ACHN (cell line): ENCODE measurements at places on chromosomes 5 and 9.

GRCh38 chr5:129506086-129506485 lies 46.0 kb downstream of the ADAMTS19 start:
- DNase-seq = peak; percentile 16

DNA sequence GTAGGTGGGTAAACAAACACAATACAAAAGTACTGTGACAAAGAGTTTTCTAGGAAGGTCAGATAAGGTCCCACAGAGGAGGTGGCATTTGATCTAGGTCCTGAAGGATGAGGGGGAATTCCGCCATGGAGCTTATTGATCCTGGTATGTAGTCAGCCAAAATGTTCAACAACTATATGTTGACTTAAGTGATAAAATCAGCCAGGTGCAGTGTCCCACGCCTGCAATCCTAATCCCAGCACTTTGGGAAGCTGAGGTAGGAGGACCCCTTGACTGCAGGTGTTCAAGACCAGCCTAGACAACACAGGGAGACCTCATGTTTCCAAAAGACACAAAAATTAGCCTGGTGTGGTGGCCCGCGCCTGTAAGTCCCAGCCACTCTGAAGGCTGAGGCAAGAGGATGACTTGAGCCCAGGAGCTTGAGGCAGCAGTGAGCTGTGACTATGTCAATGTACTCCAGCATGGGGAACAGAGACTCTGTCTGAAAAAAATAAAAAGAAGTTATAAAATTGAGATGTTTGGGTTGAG lies 46.4 kb upstream of the PLIN2 start:
- DNase-seq = no peak

DNA sequence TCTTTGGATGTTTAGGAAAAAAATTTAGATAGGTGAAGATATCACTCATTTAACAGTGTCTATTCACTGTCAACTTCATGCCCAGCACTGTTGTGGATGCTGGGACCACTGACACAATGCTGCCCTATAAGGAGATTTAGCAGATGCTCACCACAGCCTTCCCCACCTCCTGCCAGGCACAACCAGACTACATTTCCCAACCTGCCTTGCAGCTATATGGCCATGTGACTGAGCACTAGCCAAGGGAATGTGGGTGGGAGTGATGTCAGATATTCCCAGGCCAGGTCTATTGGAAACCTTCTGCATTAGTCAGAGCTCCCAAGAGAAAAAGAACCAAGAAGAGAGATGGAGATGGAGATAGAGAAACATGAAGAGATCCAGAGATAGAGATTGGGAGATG lies 302.6 kb upstream of the TAS2R1 start:
- no peak for DNase-seq

GRCh38 chr5:93723005-93723404 lies 18.4 kb downstream of the POU5F2 start:
- no peak for DNase-seq

GRCh38 chr5:61420016-61420415 lies 88.0 kb downstream of the ZSWIM6 start:
- no peak for DNase-seq

DNA sequence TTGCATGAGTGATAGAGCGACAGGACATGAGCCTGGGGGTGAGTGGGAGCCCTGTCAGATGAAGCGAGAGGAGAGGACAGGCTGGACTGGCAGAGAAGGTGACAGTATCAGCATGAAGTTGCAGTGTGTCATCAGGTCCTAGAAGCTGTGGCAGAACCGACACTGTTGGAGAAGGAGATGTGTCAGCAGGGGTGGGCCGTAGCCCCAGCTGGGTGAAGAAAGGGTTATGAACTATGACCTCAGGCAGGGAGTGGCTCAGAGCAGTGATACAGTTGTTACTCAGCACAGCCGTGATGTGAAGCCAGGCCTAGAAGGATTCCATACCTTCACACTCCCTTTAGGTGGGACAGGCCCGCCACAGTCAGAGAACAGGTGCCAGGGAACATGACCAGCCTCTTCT lies 7.6 kb downstream of the PCYOX1L start:
- no peak for DNase-seq

DNA sequence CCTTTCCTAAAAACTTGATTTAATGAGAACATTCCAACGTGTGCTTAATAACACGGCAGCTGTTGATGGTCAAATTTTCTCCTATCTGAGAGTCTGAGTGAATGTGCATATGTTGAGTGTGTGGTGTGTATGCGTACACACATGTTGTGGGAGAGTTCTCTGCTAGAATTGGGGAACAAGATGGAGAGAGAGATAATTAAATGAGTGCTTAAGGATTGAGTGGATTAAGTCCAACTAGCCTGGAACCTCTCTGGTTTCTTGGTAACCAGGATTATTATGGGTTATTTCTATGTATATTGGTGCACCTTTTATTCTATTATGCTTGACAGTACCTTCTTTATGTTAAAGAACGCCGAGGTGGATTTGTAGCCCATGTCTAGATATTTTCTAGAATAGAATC lies 36.4 kb upstream of the TNFAIP8 start:
- no peak for DNase-seq

- no peak for DNase-seq
Measured at GRCh38 chr5:113902917-113903660, 389.6 kb downstream of the YTHDC2 start.

- DNase-seq = no peak
Measured at GRCh38 chr5:56861893-56862485, 46.6 kb downstream of the MAP3K1 start.

DNA sequence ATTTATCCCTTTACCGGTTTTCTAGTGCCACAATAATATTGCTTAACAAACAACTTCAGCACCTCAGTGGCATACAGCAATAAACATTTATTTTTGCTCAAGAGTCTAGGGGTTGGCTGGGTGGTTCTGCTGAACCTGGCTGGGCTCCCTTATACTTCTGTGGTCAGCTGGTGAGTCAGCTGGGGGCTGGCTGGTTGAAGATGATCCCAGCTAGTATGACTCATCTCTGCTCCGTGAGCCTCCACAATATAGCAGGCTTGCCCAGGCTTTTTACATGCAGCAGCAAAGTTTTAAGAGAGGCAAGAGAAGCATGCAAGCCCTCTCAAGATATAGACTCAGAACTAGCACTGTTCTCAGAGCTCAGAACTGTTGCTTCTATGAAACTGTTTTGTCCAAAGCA lies 523.5 kb upstream of the CLINT1 start:
- DNase-seq = peak; percentile 87

GRCh38 chr5:170010595-170010994 lies 30.3 kb upstream of the INSYN2B start:
- DNase-seq = no peak

DNA sequence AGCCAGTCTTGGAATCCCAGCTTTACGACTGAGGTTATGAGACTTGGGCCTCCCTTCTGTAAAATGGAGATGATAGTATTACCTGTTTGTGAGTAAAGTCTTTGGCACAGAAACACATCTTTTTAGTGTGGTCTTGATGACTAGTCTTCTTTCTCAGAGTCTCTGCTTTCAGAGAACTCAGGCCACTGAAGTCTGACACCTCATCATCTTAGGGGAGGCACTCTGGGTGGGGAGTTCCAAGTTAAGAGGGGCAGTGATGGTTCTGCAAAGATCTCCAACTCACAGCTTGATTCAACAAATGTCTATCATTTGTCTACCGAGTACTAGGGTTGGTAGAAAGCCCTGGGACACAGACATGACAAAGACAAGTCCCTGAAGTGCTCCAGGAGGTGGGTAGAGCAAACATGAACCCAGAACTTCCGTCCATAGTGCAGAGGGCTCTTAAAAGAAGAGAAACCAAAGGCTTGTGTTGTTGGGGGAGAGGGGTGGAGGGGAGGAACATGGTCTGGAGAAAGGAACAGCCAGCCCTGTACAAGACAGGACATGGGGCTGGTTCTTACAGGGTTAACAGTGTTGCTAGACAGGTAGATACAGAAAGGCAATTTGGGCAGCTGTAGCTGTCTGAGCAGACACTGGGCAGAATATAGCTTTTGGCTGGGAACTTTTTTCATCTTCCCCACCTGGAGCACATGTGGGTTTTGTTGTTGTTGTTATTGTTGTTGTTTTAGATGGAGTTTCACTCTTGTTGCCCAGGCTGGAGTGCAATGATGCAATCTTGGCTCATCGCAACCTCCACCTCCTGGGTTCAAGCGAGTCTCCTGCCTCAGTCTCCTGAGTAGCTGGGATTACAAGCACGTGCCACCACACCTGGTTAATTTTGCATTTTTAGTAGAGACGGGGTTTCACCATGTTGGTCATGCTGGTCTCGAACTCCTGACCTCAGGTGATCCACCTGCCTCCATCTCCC lies 2.6 kb upstream of the CD14 start:
- no peak for DNase-seq

DNA sequence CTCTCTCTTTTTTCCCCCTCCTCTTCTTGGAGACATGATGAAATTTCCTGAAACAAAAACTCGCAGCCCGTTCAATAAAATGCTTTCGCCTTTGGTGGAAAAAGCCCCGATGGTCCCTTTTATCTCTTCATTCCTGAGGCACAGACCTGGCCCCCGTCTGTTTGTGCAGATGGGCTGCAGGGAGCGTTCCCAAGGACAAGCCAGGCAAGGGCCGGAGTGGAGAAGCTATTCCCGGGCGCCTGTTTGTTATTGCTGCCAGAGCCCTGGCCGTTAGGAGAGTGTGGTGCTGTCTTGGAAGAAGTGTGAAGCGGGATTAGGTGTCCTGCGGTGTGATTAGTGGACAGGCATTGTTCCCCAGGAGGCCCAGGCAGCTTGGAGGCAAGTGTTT lies 71.9 kb downstream of the SMIM23 start:
- DNase-seq = no peak

GRCh38 chr9:107294756-107295155 lies 11.7 kb downstream of the RAD23B start:
- no peak for DNase-seq
